Caco-2 (cell line): ENCODE measurements at places on chromosomes 12 and 14.

DNA sequence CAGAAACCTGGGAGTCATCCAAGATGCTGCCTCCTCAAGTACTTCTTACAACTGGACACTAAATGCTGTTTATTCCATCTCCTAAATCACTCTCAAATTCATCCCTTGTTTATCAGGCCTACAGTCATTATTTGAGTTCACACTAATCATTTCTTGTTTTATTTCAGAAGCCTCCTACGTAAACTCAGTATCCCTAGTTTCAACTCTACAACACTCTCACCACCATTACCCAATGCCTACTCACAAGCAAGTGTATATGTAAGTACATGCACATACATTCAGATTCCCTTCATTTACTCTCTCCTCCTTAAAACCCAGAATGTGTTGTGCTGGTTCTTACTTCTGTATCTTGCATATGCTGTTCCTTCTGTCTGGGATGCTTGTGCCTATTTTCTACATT lies 43.0 kb downstream of the DDHD1 start:
- DNase-seq = no peak

DNA sequence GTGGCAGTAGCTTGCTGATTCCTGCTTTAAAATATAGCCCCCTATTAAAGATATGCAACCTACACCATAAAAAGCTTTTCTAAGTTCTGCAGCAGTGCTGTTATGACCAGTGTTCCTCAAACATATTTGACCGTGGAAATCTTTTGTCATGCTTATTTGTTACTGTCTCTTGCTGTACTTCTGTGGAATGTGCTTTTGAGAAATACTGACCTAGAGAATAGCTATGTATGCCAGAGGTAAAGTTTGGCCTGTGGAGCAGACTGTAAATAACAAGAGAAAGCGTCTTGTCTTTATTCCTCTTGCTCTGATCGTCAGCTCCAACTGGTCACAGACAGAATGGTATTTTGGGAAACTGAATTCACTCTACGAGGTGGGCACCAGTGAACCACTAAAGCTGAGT lies 239.0 kb downstream of the FBXL14 start:
- no peak for DNase-seq

DNA sequence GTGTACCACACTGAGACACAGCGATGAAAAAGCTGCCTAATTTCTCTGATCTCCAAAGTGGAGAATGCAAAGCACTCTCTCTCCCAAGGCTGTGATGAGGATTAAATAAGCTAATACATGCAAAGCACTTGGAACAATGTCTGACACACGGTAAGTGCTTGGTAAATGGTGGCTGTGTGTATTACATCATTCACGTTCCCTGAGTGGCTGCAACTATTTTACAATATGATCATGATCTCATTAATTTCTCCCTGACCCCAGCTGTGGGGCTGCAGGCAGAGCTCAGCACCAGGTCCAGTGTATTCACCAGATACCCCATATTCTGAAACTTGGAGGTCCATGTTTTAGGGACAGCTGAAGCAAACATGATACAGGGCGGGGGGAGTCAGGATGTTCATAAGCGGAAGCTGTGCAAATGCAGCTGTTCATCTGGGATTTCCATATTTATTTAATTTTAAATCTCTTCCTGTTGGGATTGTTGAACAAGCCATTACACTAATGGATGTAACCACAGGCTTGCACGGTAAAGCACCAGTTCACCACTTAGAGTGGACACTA lies 106.4 kb downstream of the CCDC60 start:
- no peak for DNase-seq

DNA sequence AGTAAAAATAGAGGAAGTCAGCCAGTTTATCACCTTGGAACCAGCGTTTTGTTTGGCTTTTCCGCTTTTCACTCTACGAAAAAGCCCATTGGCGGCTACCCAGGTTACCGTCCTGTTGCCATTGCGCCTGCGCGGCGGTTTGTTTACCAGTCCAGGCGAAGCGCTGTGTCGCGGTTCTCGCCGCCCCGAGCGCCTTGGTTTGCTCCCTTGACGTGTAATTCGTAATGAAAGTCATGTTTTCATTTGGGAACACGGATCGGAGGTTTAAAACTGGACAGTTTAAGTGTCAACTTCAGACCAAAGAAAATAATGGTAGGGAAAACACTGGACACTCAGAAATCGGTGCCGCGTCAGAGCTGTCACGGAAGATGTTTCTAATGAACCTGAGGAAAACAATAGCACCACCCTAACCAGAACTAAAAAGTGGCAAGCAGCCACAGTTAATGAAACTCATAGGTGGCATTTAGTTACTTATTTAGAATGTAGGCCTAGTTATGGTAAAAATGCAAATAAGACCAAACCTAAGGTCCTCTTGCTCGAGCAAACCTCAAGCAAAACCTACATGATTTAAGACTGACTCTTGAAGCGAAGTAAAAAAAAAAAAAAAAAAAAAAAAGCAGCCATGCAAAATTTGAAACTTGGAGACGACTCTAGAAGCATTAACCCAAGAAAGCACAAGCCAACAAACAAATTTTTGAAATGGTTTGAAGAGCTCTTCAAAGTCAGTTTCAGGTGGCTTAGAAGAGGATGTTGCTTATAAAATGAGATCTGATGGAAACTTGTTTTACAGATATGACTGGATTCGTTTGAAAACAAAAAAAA lies 790 bp upstream of the GPR19 start:
- DNase-seq = peak; percentile 91
